Ovary (tissue), 10 donors: ENCODE measurements at places on chromosomes 4 and X. TPM values are rescaled to one million over a fixed set of nuclear protein-coding genes. Genes with fewer than 3 reads are reported as not detected.

- no peak for DNase-seq
These were observed 2.7 kb upstream of the MGARP start for GRCh38 chr4:139282721-139283075.

DNA sequence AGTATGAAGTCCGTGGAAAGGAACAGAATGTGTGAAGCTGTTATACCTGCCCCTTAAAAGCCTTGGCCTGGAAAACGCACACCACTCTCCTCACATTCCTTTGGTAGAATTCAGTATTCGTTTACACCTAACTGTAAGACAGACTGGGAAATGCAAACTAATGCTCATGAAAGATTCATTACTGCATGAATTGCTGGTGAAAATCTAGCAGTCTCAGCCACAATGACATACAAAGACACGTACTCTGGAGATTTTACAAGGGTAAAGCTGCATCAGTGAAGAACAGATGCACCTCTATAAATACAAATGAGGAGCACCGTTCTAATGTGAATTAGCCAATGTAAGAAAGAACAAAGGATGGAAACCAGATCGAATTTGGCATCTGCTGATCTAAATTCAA lies 2051.3 kb downstream of the PCDH7 start:
- no peak for DNase-seq

Gene GPRASP1
- 31.8 TPM for polyA plus RNA-seq

Gene FUNDC1
- 20.4 TPM for polyA plus RNA-seq

DNA sequence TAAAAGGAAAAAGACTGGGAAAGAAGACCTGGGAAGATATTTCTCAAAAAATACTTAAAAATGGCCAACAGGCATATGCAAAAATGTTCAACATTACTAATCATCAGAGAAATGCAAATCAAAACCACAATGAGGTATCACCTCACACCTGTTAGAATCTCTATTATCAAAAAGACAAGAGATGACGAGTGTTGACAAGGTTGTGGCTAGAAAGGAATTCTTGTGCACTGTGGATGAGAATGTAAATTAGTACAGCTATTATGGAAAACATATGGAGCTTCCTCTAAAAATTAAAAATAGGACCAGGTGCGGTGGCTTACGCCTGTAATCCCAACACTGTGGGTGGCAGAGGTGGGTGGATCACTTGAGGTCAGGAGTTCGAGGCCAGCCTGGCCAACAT lies 50.0 kb downstream of the C4orf46 start:
- DNase-seq: no peak

DNA sequence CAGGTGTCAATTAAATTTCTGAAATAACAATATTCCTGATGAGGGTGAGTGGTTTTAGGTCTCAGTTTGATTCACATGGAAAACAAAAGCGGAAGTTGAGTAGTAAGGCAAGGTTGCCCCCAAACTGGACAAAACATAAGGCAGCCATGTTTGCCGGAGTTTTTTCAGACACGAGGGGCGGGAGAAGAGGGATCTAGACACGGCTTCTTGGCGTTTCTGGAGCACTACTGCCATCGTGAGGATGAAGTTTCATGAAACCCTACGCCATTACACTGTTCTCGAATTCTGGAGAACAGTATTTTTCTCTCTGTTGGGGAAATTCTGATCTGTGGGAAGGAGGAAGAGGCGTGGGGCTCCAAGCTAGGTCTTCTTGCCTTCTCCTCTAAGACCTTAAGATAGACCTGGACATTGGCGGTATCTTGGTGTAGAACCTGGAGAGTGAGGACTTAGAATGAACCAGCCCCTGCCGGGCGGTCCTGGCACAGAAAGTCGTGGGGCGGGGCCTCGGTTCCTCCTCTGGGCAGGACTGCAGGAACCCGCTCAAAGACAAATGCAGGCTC lies 160.3 kb downstream of the OR13H1 start:
- peak; percentile 96 for DNase-seq

Gene GUCY1B1
- polyA plus RNA-seq: 17.9 TPM

Gene FAM47A
- not detected for polyA plus RNA-seq

- DNase-seq: no peak
These were observed 133.3 kb upstream of the MAGEB16 start for GRCh38 chrX:35664833-35665232.

DNA sequence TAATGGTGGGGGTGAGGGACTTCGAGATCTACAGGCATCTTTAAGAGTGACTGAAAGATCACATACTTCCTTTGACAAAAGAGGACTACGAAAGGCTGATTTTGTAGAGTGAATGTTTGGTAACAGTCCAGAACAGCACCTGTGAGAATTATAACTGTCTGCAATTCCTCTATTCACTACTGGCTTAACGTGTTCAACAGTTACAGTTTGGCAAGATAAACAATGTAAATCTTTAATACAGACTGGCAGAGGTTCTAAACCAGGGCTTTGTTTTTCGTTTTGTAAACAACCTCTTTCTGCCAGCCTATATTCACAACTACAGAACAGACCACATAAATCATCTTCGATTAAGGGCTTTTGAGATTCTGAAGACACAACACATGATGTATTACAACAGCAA lies 66.9 kb downstream of the NCAPG start:
- DNase-seq: no peak

- no peak for DNase-seq
These were observed 22.0 kb upstream of the STK26 start for GRCh38 chrX:132001127-132001526.

DNA sequence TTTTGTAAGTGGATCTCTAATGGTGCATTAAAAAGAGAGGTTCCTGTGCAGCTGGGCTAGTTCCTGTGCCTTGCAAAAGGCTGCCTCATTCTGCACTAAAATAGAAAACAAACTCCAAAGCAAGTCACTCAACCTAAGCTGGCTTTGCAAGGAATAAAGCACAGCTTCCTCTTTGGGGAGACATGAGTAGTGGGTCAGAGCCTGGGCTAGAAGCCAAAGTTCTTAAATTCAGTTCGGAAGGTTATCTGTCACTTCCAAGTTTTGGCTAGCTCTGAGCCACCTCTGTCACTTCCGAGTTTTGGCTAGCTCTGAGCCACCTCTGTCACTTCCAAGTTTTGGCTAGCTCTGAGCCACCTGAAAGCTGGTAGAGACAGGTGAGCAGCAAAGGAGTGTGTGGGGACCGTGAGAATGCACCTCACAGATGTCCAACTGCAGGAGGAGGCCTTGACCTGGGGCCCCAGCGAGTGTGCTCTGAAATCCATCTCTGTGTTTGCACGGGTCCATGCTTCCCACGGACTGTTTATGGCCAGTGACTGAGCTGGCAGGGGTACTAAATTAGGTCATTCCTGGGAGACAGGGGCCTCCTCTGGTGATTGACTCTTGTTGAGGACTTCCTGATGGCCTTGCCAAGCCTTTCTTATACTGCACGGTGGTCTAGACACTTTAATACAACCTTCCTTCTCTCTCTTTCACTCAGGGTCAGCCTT lies 36.4 kb upstream of the MAMLD1 start:
- no peak for DNase-seq

Gene OPRPN
- polyA plus RNA-seq: not detected

DNA sequence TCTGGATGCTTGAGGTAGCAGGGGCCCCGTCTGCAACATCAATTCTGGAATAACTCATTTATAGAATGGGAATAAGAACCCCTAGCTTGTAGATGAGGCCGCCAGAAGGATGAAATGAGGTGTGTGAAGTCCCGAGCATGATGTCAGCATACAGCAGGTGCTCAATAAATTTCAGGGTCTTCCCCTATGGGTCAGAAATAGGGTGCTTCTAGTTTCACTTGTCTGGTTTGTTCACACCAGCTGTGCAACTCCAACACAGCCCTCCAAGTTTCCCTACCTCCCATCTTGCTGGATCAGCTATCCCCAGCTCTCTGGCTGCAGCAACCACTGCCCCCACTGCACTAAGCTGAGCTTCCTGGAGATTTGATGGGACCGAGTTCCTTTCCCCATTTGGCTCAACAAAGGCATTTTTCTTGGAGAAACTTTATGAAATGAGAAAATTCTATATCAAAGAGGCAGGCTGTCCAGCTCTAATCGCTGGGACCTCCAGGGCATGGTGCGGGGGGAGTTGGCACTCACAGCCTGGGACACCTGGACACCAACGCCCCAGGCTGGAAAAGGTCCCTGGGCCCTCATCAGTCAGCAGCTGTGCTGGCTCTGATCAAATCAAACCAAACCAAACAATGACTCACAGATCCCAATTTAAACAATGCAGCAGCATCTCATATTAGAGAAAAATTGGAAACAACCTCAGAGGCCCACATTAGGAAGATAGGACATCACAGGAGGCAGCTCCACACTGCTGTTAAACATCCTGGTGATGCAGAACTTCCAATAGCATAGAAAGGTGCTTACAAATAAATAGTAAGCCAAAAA lies 13.3 kb downstream of the SLC2A9 start:
- DNase-seq: peak; percentile 30

- no peak for DNase-seq
These were observed 95.3 kb downstream of the FANCB start for GRCh38 chrX:14777525-14777924.
